Smooth muscle cell of trachea (primary cell): ENCODE measurements at places on chromosomes 6 and 20. TPM values are rescaled to one million over a fixed set of nuclear protein-coding genes. Genes with fewer than 3 reads are reported as not detected.

Gene MYL9
- total RNA-seq: 15.1 and 28.3 TPM in 2 replicates

Gene EPHA7
- total RNA-seq: 0.29 TPM in 1 of 2 replicates, not detected in the other

Gene FAM217B
- total RNA-seq: 3.8 and 3.9 TPM in 2 replicates

Gene BIRC7
- 0.17 TPM in 1 of 2 replicates, not detected in the other for total RNA-seq

Gene PRSS16
- total RNA-seq: not detected in 2 replicates

Gene ELOVL4
- total RNA-seq: 5.6 and 8.7 TPM in 2 replicates

Gene NT5E
- total RNA-seq: 428 and 588 TPM in 2 replicates
